ENCODE measurements at places on chromosomes 7 and 10.

GRCh38 chr10:10326116-10326515 is 691.6 kb upstream of the CELF2 start:
- no peak for DNase-seq

GRCh38 chr10:126671402-126671975 is 996 bp upstream of the C10orf90 start:
- no peak for DNase-seq

- DNase-seq, result no peak
These were observed 119.7 kb downstream of the FAM53B start for GRCh38 chr10:124624466-124624865.

DNA sequence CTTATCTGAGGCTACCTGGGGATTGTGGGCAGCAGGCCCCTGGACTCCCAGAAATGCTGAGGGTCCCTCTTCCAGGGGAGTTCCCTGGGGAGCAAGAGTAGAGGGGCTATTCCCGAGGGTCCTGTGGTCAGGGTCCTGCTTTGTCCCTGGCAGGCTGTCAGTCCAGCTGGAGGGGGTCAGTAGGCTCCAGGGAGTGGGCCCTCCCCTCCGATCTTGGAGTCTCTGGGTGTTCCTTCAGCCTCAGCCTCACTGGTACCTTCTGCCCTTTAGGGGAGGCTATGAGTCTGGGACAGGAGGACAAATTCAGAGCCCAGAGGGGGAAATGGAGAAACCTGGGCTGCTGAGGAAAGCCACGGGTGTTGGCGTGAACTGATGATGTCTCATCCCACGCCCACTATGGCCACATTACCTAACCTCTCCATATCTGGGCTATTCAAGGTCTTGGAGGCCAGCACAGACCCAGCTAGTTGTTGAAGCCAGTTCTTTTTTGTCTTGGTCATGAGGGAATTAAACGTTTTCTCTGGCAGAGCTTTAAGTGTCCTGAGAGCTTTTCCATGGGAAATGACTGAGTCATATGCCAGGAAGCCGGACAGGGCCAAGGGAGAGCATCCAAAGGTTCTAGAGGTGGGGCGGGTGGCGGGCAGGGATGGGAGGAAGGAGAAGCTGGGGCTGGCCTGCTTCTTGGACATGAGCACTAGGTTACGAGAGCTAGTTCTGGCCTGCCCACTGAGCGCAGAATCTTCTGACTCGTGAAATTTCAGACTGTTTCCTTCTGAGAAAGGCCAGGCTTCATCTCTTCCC is 6.2 kb downstream of the CALHM2 start:
- DNase-seq, result no peak

DNA sequence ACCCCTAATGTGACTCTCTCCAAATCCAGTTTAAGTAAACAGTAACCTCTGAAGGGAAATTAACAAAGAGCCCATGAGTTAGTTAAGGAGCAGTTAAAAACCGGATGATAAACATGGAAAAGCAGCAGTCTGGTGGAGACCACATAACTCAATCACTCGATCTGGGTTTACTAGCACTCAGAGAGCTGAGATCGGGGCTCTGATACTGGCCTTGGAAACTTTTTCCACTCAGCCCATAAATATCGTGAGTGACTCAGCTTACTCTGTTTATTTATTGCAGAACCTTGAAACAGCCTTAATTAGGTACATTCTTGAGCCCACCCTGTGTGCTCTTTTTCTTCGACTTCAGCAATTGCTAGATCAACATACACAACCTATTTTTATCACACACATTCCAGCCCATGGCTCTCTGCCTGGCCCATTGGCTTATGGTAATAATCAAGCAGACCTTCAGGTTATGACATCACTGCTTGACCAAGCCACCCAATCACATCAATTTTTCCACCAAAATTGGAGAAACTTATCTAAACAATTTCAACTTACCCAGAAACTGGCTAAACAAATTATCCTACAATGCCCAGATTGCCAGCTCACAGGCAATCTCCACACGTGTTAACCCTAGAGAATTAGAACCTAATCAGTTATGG is 82.2 kb upstream of the GPR22 start:
- DNase-seq, result no peak

GRCh38 chr7:121085922-121086321 is 97.4 kb downstream of the CPED1 start:
- DNase-seq, result no peak

GRCh38 chr7:141074162-141074991 is 513 bp downstream of the TMEM178B start:
- peak; percentile 57 for DNase-seq

GRCh38 chr7:131027287-131027773 is 293.3 kb upstream of the KLF14 start:
- DNase-seq, result no peak

DNA sequence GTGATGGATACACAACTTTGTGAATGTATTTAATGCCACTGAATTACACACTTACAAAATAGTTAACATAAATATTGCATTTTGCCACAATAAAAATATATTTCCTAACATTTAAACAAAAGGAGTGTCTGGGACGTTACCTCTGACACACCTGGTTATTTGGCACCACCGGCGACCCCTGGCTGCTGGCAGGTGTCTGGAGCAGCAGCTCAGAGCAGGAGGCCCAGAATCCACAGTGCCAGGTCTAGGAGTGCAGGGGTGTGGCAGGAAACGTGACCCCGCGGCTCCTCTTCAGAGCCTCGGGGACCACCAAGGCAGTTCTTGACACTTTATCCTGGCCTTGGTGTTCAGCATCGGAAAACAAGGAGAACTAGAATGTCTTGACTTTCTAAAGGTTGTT is 46.3 kb downstream of the MGMT start:
- no peak for DNase-seq

DNA sequence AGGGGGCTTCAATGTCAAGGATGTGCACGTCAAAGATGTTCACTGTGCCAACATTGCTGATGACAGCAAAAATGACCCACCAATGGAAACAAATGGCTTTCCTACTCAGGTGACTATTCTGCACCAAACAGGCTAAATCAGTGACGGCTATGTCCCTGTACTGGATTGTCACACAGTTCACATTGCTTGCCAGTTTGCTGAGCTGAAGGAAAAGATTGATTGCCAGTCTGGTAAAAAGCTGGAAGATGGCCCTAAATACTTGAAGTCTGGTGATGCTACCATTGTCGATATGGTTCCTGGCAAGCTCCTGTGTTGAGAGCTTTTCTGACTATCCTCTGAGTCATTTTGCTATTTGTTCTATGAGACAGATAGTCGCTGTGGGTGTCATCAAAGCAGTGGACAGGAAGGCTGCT is 202.2 kb upstream of the ETV1 start:
- DNase-seq, result no peak

GRCh38 chr7:41940760-41941343 is 238.0 kb upstream of the INHBA start:
- DNase-seq, result peak; percentile 52

DNA sequence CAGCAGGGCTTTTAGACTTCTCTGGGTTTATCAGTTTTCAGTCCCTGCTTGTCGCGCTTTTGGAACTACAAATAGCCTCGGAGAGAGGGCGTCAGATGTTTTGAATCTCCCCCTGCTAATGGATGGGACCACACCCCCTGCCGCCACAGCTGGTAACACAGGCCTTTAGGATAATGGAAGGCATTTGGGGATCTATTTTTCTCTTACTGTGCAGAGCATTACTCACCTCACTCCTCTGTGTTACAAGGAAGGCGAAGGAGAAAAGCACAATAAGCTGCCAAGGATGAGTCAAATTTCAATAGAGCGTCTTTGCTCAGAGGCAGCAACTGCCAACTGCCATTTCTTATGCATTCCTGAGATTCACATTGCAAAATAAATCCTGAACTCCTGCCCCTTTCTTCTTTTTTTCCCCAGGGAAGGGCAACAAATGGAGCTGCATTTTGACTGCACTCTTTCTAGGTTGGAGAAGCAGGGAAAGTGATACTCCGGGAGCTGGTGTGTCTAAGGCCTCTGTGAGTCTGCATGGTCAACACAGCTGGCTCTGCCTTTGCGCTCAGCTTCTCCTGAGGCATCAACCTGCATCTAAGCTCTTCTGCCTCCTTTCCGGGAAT is 31.5 kb upstream of the SMNDC1 start:
- DNase-seq, result peak; percentile 27

GRCh38 chr7:39985398-39985918 is 35.4 kb downstream of the CDK13 start:
- no peak for DNase-seq

DNA sequence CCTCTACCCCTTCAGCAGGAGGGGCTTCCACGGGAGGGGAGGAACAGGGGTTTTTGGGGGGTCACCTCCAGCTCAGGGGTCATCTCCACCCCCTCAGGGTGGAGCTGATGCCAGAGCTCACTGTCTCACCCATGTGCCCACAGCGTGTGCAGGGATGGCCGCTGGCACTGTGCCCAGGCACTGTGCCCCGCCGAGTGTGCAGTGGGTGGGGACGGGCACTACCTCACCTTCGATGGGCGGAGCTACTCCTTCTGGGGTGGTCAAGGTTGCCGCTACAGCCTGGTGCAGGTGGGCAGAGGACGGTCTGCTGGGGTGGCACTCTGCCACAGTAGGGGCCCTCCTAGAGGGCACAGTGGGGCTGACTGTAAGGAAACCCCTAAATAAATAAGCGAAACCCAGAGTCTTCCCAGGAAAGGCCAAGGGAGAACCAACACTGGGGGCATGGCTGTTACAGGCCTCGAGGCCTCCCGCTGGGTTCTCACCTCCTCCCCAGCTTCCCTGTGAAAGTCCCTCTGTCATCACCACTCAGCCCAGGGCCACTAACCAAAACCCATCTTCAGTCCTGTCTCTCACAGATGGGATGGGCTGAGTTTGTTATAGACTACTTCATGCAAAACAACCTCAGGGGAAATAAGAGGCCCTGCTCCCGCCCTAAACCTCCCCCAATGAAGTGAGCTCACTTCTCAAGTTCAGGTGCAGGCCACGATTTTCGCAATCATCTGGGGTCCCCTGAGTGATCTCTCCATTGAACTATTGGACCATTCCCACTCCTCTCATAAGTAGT is 7.4 kb upstream of the ZNF467 start:
- no peak for DNase-seq

- peak; percentile 19 for DNase-seq
These were observed 225.0 kb upstream of the CELF2 start for GRCh38 chr10:10792681-10793080.

GRCh38 chr10:27743877-27744801 is 1.5 kb downstream of the MKX start:
- DNase-seq, result peak; percentile 77

DNA sequence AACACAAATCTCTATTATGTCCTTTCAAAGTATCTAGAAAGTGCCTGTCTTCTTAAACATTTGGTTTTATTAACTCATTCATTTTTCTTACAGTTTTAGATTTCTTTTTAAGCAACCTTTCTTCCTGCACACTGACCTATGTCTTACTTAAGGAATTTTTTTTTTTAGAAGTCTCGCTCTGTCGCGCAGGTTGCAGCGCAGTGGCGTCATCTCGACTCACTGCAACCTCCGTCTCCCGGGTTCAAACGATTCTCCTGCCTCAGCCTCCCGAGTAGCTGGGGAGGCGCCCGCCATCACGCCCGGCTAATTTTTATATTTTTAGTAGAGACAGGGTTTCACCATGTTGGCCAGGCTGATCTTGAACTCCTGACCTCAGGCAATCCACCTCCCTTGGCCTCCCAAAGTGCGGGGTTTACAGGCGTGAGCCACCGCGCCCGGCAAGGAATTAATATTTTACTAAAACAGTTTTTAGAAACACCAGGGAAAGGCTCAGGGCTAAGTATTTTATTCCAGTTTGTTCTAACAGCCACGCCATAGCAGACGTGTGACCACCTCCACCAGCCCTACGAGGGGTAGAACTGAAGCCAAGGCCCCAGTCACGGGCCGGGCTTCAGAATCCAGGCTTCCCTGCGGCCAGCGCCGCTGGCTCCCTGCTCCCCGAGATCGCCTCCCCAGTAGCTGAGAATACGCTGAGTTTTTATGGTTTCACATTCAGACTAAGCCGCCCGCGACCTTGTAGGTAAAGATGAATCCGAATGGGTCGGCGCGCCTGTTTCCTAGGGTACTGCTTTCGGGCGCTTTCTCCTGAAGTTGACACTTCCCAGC is 941 bp upstream of the LUC7L2 start:
- DNase-seq, result no peak

- DNase-seq, result no peak
These were observed 12.7 kb downstream of the MYO1G start for GRCh38 chr7:44965937-44966730.

DNA sequence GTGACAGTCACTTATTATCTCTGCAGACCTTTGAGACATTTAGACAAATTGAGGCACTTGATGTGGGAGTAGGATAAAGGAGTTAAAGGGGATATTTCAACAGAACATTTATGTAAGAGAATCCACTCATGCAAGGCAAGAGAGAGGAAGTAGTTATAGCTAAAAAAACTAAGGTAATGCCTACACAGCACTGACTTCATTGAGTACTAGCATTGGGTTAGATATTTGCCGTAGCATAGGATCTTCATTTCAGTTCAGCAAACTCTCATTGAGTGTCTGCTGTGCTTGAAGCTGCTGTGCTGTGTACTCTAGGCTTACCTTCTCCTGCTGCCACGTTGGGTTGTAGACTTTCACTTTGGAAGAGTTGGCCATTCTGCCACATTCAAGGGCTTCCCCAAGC is 10.5 kb upstream of the ENTPD1 start:
- no peak for DNase-seq

GRCh38 chr7:105352901-105353668 is 35.6 kb downstream of the SRPK2 start:
- DNase-seq, result no peak

DNA sequence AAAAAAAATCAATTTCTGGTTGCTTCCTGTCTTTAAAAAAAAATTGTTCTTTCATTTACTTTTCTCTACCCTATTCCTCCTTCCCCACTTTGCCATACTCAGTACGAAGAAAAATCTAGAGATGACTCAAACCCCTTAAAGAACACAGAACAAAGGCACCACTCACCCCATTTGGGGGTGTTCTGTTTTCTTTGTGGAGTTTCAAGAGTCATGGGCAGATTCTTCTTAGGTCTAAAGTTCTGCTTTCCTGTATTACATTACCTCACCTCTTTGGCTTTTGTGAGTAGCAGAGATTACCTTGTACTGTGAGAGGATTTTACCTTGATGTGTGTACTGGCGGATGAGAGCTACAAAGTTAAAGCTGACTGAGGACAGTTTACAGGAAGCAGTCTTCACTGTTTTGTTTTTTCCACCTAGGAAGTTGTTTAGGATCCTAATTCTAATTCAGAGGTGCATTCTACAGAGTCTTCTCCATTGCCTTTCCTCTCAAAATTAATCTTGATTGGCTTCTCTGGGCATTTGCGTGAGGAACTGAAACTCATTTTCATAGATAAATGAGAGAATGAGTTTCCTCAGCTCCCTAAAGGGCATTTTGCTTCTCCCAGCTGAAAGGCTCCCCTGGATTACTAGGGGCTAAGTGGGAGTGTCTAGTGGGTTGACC is 20.7 kb downstream of the AVL9 start:
- no peak for DNase-seq

- peak; percentile 85 for DNase-seq
These were observed 187.6 kb upstream of the KLF14 start for GRCh38 chr7:130921391-130922180.

GRCh38 chr10:58269782-58270290 is 874 bp downstream of the CISD1 start:
- DNase-seq, result no peak

- DNase-seq, result no peak
These were observed 137.7 kb downstream of the WNT2 start for GRCh38 chr7:117185124-117185523.

- DNase-seq, result peak; percentile 31
These were observed 297.8 kb upstream of the PRKCQ start for GRCh38 chr10:6877722-6878392.

Measured in right kidney (tissue), 9 donors.